Temporal lobe (tissue), 4 donors: ENCODE measurements at places on chromosomes 11 and 22. TPM values are rescaled to one million over a fixed set of nuclear protein-coding genes. Genes with fewer than 3 reads are reported as not detected.

RBX1 gene
- 36.4 TPM for total RNA-seq

PAK1 gene
- total RNA-seq = 45.7 TPM

OR5AR1 gene
- total RNA-seq = not detected

CHCHD10 gene
- 5.4 TPM for total RNA-seq

FOSL1 gene
- not detected for total RNA-seq

DGCR6L gene
- 23.1 TPM for total RNA-seq

MRE11 gene
- 13.3 TPM for total RNA-seq

SCUBE1 gene
- total RNA-seq = 42.8 TPM

CDC45 gene
- 0.49 TPM for total RNA-seq

MS4A8 gene
- not detected for total RNA-seq

EXT2 gene
- total RNA-seq = 72.0 TPM

CRYBB2 gene
- total RNA-seq = 0.25 TPM

ACCS gene
- 3.7 TPM for total RNA-seq

ELFN2 gene
- 21.6 TPM for total RNA-seq

LYVE1 gene
- 4.9 TPM for total RNA-seq

KLHL35 gene
- 16.0 TPM for total RNA-seq

CLCF1 gene
- total RNA-seq = not detected

HYLS1 gene
- 9.1 TPM for total RNA-seq

APOA1 gene
- 0.49 TPM for total RNA-seq
